ENCODE measurements at places on chromosomes 2 and 18.

DNA sequence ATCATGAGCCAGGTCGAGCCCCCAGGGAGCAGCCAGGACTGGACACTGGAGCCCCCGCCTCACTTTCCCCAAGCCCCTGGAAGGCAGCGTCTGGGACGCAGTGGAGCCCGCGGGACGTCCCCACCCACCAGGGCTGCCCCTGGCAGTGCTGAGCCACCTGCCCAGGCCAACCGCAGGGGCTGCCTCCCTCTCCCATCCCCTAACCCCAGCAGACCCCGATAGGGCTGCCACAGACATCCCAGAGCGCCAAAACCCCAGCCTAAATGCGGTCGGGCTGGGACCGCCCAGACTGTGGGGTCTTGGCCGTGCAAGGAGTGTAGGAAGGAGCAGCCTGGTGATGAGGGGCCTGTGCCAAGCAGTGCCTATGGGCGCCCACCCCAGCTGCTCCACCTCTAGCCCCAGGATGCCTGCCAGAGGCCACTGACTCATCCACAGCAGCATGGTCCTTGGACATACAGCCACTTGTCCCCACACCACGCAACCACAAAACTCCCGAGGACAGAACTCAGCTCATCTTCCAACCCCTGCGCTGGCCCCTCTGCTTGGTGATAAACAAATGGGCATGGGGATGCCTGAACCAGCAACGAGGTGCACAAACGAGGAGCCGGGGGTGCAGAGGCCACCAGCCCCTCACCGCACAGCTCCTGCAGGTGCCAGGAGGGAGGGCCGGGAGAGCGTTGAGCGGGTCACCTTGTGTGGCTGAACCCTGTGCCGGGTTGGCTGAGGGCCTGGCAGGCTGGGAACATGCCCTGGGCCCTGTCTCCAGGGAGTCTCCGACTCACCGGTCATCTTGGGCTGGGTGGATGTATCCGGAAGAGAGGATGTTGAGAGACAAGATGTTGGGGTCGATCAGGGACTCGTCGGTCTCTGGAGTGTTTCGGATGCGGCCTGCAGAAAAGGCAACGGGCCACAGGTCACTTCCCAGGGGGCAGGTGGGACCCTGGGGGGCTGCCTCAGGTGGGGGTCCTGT lies 44.9 kb downstream of the AQP12A start:
- no peak for DNase-seq

GRCh38 chr2:232634206-232635150 lies 1.1 kb downstream of the EFHD1 start:
- DNase-seq = no peak

DNA sequence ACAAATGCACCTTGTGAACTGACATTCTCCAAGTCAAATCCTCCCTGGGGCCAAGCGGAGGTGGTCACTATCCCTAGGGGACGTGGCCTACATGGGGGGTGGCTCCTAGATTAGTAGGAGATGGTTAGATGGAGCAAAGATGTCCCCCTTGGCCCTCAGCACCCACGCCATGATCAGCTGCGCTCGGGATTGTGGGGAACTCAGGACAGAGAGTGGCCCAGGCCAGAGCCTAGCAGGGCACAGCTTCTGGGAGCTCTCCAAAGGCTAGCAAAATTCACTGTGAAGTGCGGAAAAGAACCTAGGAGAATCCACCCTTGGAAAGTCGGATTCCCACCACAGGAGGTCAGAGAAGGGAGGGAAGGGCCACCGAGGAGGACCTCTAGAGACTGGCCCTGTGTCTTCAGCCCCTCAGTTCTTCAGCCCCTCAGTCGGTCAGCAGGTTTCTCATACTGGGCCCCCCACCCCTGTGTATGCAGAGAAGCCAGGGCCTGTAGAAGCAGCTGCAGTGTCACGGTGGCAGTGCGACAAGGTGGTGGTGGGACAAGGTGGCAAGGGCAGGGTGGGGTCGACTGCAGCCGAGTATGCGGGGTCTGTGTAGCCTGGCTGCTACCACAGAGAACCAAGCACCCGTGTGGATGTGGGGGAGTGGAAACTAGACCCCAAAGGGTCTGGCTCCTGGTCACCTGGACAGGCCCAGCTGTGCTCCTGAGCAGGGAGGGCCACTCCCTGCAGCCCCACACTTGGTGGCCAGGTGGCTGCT lies 18.4 kb downstream of the GPR55 start:
- DNase-seq = no peak

GRCh38 chr2:195363496-195363895 lies 293.5 kb upstream of the SLC39A10 start:
- no peak for DNase-seq

GRCh38 chr2:1594123-1594372 lies 150.3 kb downstream of the PXDN start:
- no peak for DNase-seq

DNA sequence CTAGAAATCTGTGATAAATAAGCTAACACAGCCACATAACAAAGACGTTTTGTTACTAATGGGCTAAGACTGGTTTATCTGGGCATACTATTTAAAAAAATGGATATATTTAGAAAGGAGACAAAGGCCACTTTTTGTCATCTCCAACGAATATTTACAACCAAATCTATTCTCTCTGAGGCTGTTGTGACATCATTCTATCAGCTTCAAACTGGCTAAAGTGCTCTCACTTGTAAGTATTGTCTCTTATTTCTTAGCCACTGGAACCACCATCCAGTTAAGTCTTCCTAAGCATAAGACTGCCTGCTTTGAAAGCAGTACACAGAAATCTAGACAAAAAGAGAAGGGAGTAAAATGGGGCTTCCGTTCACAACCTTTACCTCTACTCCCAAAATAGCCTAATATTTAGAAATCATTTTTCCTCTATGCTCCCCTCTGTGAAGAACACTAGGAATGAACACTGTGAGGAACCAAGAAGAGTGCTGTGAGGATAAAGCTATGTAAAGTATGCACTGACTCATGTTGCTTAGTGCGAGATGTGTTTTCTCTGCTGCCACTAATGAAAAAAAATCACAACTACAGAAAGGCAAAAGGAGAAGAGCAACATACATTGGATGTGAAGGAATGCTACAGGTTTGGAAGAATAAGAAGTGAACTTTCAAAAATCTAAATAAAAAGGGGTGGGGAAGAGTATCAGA lies 264.1 kb downstream of the EXOC6B start:
- DNase-seq = no peak

- no peak for DNase-seq
Measured at GRCh38 chr2:112947374-112947773, 30.4 kb upstream of the IL36G start.

DNA sequence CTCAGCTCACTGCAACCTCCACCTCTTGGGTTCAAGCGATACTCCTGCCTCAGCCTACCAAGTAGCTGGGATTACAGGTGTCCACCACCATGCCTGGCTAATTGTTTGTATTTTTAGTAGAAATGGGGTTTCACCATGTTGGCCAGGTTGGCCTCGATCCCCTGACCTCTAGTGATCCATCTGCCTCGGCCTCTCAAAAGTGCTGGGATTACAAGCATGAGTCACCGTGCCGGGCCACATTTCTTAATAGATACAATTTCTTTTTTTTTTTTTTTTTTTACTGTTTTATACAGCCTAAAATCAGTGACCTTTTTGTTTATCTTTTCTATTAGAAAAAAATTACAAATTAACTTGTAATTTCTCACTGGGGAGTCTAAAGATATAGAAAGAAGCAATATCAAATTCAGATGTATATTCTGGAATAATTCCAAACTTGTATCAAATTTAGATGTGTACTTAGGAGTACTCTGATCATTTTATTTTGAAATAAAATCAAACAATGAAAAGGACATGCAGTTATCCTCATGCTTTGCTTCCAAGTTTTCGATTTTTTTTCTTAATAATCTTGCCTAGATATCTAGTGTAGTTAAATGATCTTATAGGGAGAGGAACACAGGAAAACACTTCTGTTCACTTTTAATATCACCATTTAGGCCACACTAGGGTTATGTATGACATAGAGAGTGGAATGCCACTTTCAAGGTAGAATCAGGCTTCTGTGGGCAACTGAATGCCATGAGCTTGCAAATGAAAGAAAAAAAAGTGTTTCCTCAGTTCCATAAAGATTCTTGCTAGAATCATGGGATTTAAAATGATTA lies 1089.3 kb downstream of the SUCLG1 start:
- DNase-seq = no peak

GRCh38 chr18:56910967-56911366 lies 235.9 kb upstream of the BOD1L2 start:
- no peak for DNase-seq

GRCh38 chr2:196952936-196953335 lies 26.4 kb upstream of the PGAP1 start:
- no peak for DNase-seq

GRCh38 chr2:106038601-106039375 lies 155.3 kb downstream of the UXS1 start:
- DNase-seq = no peak

GRCh38 chr2:228059735-228060134 lies 121.8 kb downstream of the SPHKAP start:
- no peak for DNase-seq

DNA sequence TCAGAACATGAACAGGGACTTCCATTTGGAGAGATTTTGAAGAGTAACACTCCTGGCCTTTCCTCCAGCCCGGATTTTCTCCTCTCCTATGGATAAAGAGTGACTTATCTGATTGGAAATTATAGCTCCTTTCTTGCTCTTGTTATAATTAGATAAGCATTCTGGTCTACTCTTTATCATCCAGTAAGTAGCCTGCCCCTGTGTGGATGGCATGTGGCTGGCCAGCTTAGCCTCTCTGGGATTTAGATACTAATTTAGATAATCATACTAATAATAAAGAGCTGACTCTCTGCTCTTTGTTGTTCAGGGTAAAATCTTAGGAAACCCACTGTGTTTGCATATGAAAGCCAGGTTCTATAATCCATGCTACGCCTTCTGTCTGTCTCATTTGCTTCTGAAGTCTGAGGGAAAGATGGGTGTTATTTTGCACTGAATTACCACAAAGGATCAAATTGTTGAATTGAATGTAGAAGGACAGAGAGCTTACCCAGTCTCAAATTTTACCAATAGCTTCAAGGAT lies 438.8 kb downstream of the SPAG16 start:
- DNase-seq = no peak

DNA sequence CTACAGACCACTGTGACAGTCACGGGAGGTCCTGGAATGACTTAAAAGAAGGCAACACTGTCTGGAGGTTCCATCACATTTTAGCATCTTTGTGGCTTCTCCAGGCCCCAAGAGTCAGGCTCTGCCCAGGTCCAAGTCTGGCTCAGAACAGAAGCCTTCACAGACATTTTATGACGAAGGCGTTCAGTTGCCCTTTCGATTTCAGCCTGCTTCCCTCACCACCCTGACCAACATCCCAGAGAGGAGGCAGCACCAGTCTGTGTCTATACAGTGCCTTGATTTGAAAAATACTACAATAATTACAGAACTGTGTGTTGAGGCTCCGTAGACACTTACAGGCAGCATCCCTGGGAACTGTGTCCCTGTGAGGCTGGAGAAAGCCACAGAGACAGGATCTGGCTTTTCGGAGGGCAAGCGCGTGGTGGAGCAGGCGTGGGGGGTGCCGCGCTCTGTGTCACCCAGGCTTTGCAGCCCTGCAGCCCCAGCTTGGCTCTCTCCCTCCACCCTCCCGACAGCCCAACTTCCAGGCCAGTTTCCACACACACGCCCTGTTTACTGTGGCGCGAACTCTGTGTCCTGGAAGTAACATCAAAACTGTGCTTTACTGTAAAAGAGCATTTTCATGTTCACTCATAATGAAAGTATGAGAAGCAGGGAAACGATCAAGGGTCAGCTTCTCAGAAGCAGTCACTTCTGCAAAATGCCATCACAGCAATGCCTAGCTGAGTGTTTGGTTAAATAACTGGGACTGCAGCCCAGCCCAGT lies 153.5 kb upstream of the ALKAL2 start:
- DNase-seq = no peak

GRCh38 chr18:21053127-21053526 lies 58.5 kb downstream of the ROCK1 start:
- DNase-seq = no peak

- DNase-seq = no peak
Measured at GRCh38 chr2:24183366-24184069, 8.7 kb downstream of the FAM228A start.

GRCh38 chr2:42569116-42569711 lies 782 bp downstream of the MTA3 start:
- DNase-seq = no peak

GRCh38 chr18:24727685-24728084 lies 267.2 kb downstream of the HRH4 start:
- no peak for DNase-seq

- no peak for DNase-seq
Measured at GRCh38 chr2:33518929-33519328, 42.5 kb downstream of the RASGRP3 start.

DNA sequence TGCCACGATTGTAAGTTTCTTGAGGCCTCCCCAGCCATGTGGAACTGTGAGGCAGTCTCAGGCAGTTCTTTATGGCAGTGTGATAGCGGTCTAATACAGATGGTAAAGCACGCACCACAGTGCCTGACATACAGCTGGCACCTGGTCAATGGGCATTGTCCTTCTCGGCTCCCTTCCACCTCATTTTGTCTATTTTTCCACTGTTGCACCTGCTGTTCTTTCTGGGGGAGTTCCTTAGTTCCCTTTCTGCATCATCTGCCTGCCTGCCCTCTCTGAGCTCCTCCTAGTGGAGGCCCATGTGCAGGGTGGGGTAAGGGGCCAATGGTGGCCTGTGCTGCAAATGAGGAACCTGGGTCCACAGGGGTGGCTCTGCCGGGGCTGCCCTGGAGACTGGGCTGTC lies 157.6 kb downstream of the LPIN1 start:
- no peak for DNase-seq

GRCh38 chr2:100254646-100255210 lies 67.6 kb downstream of the LONRF2 start:
- DNase-seq = no peak

- no peak for DNase-seq
Measured at GRCh38 chr2:68214381-68214780, 38.0 kb downstream of the PPP3R1 start.

GRCh38 chr2:150215041-150215440 lies 272.4 kb downstream of the RND3 start:
- DNase-seq = no peak

DNA sequence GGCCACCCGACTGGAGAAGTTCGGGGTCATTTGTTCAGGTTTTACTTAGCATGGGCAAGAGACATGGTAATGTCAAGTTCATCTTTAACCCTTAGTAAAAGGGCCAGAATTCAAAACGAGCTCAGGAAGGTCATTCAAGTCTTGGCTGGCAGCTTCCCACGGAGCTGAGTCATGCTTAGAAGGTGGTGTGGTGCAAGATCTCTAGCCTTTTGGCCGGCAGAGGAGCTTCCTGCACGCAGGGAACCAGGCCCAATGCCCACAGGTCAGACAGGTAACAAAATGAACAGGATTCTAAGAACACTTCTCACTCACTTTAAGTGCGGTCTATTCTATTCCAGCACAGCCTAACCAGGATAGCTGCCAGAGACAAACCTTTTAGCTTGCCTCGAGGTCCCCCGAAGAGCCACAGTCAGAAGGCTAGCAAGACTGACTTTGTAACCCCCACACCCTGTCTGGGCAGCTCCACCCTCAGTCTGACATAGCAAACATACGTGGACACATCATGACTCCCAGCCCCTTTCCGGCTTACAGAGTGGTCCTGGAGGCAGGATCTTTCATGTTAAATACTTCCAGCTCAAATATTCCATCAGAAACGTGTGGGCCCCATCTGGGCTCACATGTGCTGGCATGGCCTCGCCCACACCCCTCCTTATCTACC lies 292.7 kb downstream of the BCL11A start:
- DNase-seq = peak; percentile 11
